ENCODE measurements at places on chromosomes 2 and 18.

DNA sequence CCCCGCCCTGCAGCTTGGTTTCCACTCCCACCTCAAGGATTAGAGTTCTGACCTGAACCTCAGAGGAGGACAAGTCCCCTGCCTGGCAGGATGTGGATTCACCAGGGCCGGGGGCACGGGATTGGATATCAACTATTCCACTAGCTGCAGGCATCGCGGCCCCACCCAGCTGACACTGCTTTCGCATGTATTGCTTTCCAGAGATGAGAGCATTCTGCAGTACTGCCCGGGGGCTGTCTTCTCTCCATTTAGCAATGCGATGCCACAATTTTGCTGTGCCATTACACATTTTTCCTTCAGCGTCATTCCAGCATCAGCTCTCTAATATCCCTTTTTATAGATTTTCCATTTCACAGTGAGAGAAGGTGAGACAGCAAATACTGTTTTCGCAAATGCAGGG is 42.0 kb downstream of the CTIF start:
- no peak for DNase-seq

- no peak for DNase-seq
These were observed 55.3 kb downstream of the OSBPL1A start for GRCh38 chr18:24342347-24342746.

GRCh38 chr2:25228848-25229278 is 60.5 kb upstream of the POMC start:
- DNase-seq: no peak

DNA sequence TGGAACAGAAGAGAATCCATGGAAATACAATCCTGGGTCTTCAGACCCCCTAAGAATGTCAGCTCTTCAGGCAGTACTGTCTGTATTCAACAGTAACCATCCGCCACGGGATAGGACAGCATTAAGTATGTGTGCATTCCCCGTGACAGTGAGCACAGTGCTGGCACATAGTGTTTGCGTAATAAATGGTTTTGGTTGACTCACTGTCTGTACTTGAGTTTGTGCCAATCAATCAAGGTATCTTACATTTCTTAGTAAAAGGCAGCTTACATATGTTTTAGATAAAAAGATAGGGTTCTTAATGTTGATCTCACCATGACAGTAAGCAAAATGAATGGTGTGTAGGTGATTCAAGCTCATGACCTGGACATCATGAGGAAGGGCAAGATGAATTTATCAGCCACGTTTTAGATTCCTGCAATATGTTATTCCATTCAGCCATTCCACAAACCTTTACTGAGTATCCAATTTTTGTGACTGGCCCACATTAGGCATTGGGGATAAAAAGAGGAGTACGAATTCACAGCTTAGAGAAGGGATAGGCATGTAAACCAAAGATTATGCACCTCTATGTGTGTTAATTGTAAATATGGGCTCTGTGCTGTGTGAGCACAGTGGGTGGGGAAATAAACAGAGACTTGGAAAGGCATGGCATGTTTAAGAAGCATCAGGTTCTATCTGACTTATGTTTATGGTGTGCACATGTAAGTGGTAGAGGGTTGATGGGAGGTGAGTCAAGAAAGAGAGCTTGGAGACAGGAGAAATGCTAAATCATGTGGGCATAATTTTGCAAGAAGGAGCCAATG is 258.8 kb downstream of the SLC8A1 start:
- no peak for DNase-seq

DNA sequence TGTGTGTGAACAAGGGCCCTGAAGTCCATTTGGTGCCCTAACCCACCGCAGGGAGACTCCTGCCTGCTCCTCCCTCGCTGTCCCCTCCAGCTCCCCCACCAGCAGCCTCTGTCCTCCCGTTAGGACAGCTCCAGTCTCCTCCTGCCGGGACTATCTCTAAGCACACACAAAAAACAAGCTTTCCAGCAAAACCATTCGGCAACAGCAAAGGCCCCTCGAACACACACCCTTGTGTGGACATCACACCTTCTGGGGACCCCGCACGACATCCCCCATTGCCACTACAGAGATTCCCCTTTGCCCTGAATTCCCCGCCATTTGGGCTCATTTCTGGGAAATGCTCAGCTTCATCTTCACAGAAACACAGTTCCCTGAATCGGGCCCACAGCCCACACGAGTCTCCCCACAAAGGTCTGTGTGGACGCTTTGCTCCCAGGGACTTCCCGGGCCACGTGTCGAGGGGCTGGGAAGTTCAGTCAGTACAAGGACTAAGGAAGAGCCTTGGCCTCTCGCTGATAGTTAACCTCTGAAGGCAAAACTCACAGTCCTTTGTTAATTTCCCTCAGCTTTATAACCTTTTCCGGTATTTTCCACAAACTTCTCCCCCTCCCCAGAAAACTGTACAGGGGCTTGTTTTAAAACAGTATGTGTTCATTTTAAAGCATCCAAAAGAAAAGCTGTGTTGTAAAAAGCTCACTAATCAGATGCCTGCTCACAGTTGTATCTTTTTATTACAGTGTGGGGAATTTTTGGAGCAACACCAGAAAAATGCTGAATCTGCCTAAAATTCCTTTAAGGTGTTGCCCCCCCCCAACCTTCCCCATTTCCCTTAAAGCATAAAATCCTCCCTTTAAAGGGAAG is 25.9 kb downstream of the SMAD7 start:
- DNase-seq: no peak

GRCh38 chr2:143422681-143423080 is 293.5 kb downstream of the ARHGAP15 start:
- DNase-seq: no peak

DNA sequence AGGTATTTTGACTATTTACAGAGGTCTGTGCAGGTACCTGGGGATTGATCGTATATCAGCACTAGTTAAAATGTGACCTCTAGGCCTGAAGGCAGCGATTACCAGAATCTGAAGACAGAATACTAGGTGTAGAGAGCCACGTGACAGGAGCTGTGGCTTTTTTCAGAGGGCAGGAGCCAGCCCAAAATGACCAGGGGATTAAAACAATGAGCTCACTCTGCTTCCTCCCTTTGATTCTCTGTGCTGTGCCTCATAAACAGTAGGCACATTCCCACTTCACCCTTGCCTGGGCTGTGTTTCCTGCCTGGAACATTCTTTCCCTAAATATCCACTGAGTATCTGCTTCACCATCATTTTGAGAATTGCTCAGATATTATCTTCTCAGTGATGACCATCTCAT is 15.2 kb downstream of the ITGAV start:
- DNase-seq: no peak

DNA sequence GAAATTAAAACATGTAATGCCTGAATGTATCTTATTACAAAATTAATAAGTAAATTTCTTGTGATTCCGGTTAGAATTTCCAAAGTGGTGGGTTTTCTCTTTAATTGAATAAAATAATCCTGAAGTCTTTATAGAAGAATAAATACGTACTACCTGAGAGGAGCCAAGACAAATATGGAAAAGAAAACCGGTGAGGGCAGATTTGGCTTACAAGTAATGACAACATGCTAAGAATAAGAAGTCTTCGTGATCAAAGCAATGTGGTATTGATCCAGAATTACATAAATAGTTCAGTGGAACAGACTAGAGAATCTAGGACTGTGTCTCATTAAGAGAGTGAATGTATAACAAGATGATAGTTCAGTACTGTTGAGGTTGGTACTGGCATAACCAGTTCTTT is 167.5 kb downstream of the NEDD4L start:
- no peak for DNase-seq

DNA sequence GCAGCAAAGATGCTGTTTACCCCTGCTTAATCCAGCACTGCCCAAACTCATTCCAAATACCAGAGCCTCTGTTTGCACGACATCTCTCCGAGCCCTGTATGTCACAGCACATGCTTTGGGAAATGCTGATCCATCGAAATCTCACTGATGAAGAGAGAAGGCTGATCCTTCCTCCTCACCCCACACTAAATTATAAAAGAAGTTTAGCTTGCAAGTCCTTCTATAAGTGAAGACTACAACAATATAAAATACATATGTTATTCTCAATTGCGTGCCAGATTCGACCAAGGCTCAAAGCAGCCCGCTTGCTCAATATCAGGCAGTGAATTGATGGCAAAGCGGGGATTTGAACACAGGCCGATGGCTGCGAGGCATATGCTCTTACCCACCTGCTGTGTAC is 30.7 kb upstream of the SLC35F6 start:
- DNase-seq: no peak

DNA sequence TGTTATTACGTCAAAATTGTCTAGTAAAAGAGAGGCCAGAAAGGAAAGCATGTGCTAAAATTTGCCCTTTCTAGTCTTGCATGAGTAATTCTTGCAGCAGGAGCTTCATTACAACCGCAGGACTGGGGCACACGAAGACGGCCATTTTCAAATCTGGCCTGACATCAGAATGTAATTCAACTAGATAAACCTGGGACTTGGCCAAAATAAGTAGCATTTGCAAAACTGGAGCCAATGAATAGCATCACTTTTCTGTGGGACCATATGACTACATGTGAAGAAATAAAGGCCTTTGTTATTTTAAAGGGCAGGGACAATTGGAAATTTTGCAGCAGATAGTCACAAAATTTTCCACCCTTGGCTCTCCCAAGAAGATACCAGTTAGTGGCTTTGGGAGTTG is 3.0 kb upstream of the FZD7 start:
- DNase-seq: no peak

DNA sequence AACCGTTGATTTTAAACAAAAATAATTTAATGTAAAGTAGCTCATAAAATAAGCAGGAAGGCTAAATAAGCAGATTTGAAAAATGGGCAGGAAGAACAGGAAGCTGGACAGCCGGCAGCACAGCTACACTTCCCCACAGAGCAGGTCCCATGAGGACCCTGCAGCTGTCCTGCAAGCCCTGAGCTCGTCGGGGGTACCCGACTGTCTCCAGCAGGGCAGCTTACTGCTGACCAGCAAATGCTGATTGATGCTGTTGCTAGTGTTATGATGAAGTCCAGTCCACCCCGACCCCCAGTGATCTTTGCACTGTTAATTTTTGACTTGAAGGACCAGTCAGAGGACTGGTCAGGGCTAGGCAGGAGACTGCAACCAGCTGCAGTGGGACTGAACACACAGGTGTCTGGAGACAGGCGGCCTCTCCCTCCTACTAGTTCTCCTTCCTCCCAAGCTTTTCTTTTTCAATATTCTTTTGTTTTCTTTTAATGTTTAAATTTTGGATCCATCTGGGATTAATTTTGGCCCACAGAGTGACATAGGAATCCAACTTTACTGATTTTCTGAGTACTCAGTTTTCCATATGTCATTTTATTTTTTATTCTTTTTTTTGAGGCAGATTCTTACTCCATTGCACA is 27.7 kb downstream of the POLE4 start:
- DNase-seq: no peak

- DNase-seq: no peak
These were observed 138.9 kb downstream of the PXDN start for GRCh38 chr2:1605102-1606045.

DNA sequence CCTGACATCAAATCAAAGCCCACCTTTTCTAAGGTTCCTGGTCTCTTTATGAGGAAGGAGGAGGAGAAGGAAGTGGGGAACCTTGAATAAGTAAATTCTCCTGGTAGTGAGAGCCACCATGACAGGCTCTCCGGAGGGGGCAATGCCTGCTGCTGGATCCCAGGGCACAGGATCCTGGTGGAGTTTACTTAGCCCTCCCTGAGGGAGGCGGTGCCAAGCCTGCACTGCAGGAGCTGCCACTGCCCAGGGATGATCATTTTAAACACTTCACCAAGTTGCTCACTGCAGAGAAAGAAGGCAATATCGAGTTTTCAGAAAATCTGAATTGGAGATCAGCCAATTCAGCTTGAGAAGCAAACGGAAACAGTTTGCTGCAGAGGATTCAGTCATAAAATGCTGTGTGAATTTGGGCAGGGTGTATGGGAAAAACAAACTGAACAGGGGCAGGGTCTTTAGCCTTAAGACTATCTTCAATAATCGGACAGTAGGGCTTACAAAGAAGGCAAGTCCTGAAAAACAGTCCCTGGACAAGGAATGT is 200.7 kb downstream of the RAD51AP2 start:
- DNase-seq: no peak

GRCh38 chr2:26347286-26347865 is 787 bp upstream of the ADGRF3 start:
- no peak for DNase-seq

DNA sequence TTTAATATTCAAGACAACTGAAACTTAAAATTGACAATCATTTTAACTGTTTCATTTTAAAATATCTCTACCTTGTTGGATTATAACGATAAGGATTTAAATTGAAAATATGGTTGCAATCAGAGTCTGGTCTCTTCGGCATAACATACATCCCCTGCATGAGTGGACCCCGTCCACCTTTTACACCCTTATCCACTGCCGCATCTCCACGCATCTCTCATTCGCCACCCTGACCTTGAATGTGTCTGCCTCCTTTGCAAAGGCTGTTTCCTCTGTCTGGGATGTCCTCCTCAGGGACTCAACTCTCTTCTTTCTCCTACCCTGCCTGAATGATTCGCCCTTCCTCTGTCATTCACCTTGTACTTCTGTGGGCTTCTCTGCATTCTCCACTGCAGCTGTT is 87.6 kb downstream of the SPATS2L start:
- no peak for DNase-seq

GRCh38 chr18:11251229-11251890 is 102.0 kb upstream of the PIEZO2 start:
- DNase-seq: no peak

- DNase-seq: no peak
These were observed 152.4 kb upstream of the CAVIN2 start for GRCh38 chr2:191999101-191999841.

GRCh38 chr2:196362973-196363549 is 191.7 kb upstream of the STK17B start:
- no peak for DNase-seq

DNA sequence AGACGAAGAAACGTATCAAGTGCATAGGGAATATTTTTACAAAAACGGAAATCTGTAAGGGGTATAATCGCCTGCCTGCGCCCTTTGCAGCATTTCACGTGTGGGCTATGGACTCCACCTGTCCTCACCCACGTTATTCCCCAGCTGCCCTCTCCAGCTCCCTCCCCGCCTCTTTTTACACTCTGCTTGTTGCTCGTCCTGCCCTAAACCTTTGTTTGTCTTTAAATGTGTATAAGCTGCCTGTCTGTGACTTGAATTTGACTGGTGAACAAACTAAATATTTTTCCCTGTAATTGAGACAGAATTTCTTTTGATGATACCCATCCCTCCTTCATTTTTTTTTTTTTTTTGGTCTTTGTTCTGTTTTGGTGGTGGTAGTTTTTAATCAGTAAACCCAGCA is 169.4 kb upstream of the SIX3 start:
- no peak for DNase-seq

- no peak for DNase-seq
These were observed 49.2 kb downstream of the NPAS2 start for GRCh38 chr2:100869120-100869519.

- DNase-seq: no peak
These were observed 232.3 kb upstream of the MYT1L start for GRCh38 chr2:2563309-2563860.
